ENCODE measurements at places on chromosomes 6 and 20. TPM values are rescaled to one million over a fixed set of nuclear protein-coding genes. Genes with fewer than 3 reads are reported as not detected.

DNA sequence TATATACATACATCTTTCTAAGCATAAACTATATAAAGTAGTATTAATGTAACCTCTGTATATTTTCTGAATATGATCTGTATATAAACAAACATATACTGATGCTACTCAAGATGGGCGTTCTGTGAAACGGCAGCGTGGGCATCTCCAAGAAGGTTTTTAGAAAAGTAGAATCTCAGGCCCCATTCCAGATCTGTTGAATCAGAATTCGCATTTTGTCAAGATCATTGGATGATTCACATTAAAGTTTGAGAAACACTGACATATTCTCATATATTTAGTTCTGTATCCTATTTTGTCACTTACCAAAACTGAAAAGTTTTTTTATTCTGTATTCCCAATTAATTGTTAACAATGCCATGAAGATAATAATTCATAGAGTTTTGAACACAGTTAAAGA, 5.5 kb downstream of the C6orf141 start:
- H3K27me3 ChIP-seq, result no peaks in the 10 kb centered on the region
- peaks cover 57% of the 10 kb centered on the region for H3K4me1 ChIP-seq
- no peak overlapping the region for H3K4me3 ChIP-seq
- peak overlapping the region; percentile 84 for H3K27ac ChIP-seq
- no peak for DNase-seq

DNA sequence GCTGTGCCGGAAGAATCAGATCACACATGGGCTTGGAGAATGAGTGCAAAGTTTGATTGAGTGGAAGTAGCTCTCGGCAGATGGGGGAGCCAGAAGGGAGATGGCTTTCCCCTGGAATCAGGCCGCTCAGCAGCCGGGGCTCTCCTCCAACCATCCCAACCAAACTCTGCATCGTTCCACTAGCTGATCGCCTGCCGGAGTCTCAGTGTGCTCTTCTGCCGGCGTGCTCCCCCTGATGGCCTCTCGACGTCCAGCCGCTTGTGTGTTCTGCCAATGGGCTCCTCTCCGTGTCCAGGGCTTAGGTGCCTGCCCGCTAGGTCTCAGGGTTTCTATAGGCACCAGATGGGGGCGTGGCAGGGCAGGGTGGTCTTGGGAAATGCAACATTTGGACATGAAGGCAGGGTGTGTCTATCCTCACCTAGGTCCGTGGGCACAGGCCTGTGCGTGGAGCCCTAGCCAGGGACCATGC, 4.9 kb upstream of the BIRC7 start:
- no peak overlapping the region for H3K4me3 ChIP-seq
- no peak overlapping the region for H3K27ac ChIP-seq
- DNase-seq, result no peak
- H3K27me3 ChIP-seq, result no peaks in the 10 kb centered on the region
- H3K36me3 ChIP-seq, result no peaks in the 10 kb centered on the region
- peaks cover 43% of the 10 kb centered on the region for H3K4me1 ChIP-seq

- H3K36me3 ChIP-seq, result no peaks in the 10 kb centered on the region
- no peak for DNase-seq
- peak overlapping the region; percentile 51 for H3K4me3 ChIP-seq
- peaks cover 88% of the 10 kb centered on the region for H3K4me1 ChIP-seq
- H3K27me3 ChIP-seq, result no peaks in the 10 kb centered on the region
These were observed 11.0 kb upstream of the DSTN start for GRCh38 chr20:17558941-17559304.

DNA sequence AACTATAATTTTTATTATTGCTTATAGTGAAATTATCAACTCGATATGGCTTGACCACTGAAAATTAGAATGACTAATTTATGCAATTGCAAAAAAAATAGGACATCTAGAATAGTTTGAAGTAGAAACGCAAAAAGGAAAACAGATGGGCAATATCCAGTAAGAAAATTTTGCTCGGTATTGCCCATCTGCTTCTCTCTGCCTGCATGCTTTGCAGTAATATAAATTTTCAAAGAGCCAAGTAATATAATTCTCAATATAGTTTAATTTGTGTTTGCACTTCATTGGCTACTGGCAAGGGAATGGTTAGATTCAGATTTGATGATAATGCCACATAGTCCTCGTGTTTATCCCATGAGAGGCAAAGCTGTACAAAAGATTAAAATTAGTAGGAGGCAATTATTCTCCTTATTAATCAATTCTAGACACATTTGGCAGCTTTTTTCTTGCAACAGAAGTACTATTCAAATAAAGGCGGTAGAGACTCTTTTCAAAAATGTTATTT, 27.3 kb upstream of the LAMA2 start:
- no peaks in the 10 kb centered on the region for H3K4me1 ChIP-seq
- no peak overlapping the region for H3K4me3 ChIP-seq
- no peaks in the 10 kb centered on the region for H3K27me3 ChIP-seq
- no peaks in the 10 kb centered on the region for H3K36me3 ChIP-seq

- H3K36me3 ChIP-seq, result no peaks in the 10 kb centered on the region
- H3K4me1 ChIP-seq, result peaks cover 13% of the 10 kb centered on the region
- DNase-seq, result no peak
- peak overlapping the region; percentile 74 for H3K27ac ChIP-seq
- no peaks in the 10 kb centered on the region for H3K27me3 ChIP-seq
These were observed 52.9 kb upstream of the BTN3A2 start for GRCh38 chr6:26312096-26312463.

Gene VIP
- not detected for total RNA-seq

Gene GINS1
- total RNA-seq, result 26.6 TPM

Gene HLA-DRB5
- total RNA-seq, result not detected

Gene TGM2
- total RNA-seq, result 333 TPM

Gene CPNE5
- 0.40 TPM for total RNA-seq

Measured in PC-9 (cell line).